ENCODE measurements at places on chromosomes 16 and 17.

DNA sequence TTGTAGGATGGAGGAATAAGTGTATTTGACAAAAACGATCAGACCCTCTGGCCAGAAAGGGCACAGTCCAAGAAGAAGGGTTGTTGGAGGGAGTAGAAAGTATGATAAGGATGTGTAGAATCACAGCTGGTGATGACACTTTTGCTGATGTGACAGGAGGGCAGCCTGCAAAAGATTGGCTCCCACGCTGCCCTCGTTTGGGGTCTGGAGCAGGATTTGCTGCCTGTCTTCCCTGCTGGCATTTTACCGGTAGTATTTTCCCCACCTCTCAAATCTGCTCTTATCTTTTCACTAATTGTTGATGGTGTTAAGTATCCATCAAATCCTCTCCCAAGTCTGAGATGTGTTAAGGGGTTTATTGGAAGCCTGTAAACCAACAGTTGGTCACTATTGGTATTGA lies 208.8 kb downstream of the CCDC182 start:
- no peak for DNase-seq

GRCh38 chr16:81401035-81401950 lies 43.3 kb upstream of the CMIP start:
- no peak for DNase-seq

DNA sequence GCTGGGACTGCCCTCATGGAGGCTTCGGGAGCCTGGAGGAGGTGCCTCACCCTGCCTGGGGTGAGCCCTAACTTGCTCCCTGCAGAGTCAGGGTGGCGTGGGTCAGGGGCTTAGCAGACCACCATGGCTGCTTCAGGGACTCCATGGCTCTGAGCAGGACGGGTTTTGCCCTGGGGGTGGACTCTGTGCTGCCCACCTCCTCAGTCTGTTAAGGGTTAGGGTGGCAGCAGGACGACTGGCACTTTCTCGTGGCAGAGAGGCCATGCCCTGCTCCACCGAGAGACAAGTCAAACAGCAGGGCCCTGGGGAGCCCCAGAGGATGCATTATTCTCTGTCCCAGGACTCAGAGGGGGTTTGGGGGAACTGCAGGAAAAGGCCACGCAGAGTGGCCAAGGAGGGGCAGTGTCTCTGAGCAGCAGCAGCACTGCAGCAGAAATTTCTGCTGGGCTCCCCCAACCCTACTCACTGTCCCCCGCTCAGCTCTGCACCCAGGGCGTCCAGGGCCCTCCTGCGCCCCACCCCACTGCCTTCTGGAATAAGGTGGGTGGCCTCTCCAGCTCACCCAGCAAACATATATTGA lies 1.8 kb upstream of the PRSS22 start:
- no peak for DNase-seq

GRCh38 chr16:86994651-86995171 lies 322.5 kb downstream of the C16orf95 start:
- no peak for DNase-seq

GRCh38 chr17:43517161-43517560 lies 29.0 kb downstream of the ETV4 start:
- DNase-seq = no peak

GRCh38 chr16:83307594-83307992 lies 500.2 kb upstream of the HSBP1 start:
- DNase-seq = no peak

DNA sequence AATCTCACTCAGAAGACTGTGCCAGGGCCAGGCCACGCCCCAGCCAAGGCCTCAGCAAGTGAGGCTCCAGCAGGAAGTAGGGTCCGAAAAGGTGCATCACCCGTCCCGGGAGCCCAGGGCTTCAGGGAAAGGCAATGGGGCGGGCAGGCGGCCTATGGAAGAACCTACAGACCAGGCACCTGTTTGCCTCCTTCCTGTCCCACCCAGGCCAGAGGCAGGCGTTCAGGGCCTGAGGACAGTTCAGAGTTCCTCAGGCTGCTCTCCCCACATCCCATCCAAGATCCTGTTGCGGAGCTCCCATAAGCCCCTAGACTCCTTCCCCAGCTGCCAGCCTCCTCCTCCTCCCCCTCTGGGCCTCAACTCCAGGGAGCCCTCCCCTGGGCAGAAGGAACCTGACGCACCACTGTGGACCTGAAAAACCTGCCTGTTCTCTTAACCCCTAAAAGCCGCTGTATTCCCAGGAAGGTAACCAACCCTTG lies 2.3 kb downstream of the CLUH start:
- no peak for DNase-seq

- DNase-seq = no peak
These were observed 13.1 kb upstream of the SEZ6 start for GRCh38 chr17:29018788-29019474.

GRCh38 chr17:82098169-82098938 lies at the start of gene FASN:
TSS of gene FASN (minus strand) at chr17:82098236. CDS start at chr17:82096445, 1,791 bp downstream.
- peak; percentile 91 for DNase-seq

GRCh38 chr16:70664325-70665112 lies 18.2 kb downstream of the IL34 start:
- no peak for DNase-seq

DNA sequence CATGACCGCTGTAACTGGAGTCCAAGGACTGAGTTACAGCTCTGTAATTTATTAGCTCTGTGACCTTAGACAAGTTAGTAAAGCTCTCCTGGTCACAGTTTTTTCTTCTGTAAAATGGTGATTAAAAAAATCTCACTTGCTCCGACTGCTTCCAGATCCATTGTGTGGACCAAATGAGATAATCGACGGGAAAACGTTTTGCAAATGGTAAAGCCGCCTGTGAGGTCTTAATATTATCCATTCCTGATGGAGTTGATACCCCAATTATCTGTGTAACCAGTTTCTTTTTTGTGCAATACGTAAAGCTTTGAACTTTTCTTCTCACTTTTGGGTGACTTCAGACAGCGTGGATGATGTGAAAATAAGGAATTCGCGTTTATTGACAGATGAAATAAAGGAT lies 422.9 kb downstream of the UTP18 start:
- DNase-seq = no peak

DNA sequence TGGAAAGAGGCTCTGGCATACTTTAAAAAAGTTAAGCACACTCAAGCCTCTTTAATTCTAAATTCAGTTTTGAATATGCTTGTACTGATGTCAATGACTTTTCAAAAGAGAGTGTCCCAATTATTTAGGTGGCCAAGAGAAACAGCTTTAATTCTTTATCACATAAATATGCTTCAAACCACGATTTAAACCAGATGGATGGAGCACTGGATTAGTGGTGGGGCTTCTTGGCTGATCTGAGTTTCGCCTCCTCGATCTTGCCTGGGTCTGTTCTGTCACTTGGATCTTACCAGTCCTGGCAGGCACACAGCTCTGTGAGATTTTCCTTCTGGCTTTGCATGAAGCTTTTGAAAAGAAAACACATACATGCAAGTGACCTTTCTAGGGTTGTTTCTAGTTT lies 467.8 kb downstream of the MAF start:
- DNase-seq = no peak

GRCh38 chr16:87101903-87102302 lies 215.3 kb downstream of the C16orf95 start:
- no peak for DNase-seq
